SK-N-MC (cell line): ENCODE measurements at places on chromosomes 5 and 9.

- DNase-seq = no peak
Observed at GRCh38 chr5:160213537-160213936, 15.8 kb upstream of the FABP6 start.

- DNase-seq = no peak
Observed at GRCh38 chr5:139571966-139572365, 10.8 kb downstream of the UBE2D2 start.

DNA sequence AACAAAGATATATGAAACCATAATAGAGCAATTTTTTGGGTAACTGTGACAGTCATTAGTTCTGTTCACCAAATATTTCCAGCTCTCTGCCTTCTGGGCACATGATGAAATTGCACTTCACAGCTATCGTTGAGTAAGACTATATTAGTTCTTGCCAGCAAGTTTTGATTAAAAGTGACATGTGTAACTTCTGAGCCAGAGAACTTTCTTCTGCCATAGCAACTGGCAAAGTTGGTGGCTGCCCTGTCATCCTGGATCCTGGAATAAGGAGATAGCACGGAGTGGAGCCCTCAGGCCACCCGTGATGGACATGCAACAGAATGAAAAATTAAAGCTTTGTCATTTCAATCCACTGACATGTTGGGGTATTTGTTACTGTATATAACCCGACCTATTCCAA is 194.4 kb upstream of the VCAN start:
- DNase-seq = no peak

GRCh38 chr9:109307380-109308240 is 13.2 kb downstream of the EPB41L4B start:
- no peak for DNase-seq

GRCh38 chr5:168168978-168169698 is 122.3 kb upstream of the WWC1 start:
- no peak for DNase-seq

DNA sequence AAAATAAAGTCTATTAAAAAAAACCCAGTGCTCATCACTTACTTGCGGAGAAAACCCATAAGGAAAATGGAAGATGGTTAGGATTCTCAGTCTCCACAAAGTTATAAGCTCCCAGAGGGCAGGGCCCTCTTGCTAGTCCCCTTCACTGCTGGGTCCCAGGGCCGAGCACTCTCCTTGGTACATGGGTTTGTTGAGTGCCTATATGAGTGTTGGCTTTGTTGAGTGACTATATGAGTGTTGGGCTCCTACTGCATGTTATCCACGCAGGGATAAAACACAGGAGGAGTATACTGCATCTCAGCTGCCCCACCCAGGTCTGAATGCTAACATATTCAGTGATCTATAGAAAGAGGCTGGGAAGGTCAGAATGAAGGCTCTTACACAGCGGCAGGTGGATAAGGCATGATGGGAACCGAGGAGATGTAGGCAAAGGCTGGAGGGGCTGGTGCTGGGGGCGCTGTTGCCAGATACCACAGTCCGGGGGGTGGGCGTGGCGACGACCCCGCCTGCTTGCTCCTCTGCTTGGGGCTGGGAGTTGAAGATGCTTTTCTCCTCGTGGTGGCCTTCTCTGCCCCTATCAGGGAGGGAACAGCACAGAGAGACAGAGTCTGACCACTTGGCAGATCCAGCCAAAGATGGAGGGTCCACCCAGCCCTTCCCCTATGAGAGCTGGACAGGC is 11.6 kb downstream of the ORM2 start:
- no peak for DNase-seq

GRCh38 chr5:75006865-75007822 is 45.2 kb downstream of the GCNT4 start:
- no peak for DNase-seq

- no peak for DNase-seq
Observed at GRCh38 chr5:152305525-152305924, 99.6 kb downstream of the NMUR2 start.

DNA sequence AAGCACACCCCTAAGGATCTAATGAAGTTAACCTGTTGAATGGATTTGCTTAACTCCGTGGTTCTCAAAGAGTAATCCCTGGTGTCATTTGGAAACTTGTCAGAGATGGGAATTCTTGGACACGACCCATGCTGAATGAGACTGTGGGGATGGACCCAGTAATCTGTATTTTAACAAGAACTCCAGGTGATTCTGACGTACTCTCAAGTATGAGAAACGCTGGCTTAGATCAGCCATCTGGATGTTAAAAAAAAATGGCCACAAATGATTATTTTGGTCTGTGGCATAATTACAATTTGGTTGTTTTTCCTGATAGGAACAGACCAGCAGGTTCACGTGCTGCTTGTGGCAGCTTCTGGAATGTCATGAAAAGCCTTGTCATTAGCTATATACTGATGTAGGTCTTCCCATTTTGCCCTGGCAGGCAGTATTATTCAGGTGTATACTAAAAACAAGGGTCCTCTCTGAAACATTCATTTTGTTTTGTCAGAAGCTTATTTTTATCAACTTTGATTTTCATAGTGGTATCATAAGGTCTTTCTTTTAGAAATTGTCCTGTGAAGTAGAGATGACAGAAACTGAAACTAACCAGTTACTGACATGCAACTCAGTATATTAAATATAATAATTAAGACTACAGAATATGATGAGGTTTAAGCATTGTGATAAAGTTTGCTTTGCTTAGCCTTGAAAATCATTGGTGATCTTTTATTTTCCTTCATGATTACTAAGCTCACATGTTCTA is 15.4 kb downstream of the CPEB4 start:
- no peak for DNase-seq

DNA sequence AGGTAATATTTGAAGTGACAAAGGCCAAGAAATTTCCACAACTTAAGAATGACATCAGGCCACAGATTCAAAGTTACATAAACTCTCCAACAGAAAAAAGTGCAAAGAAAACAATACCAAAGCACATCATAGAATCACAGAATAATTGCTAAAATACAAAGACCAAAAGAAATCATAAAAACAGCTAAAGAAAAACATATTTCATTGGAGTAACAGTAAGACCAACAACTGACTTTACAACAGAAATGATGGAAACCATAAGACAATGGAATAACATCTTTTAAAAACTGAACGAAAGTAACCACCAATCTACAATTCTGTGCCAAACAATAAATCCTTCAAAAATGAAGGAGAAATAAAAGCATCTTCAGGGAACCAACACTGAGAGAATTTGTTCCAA is 38.3 kb downstream of the ZDHHC21 start:
- no peak for DNase-seq

GRCh38 chr9:79477241-79477840 is 94.4 kb upstream of the TLE4 start:
- no peak for DNase-seq

GRCh38 chr5:123450640-123451039 is 27.4 kb upstream of the CEP120 start:
- no peak for DNase-seq

- no peak for DNase-seq
Observed at GRCh38 chr9:134375430-134376385, 49.5 kb downstream of the RXRA start.

GRCh38 chr9:20319641-20320337 is 302.5 kb downstream of the MLLT3 start:
- no peak for DNase-seq

- DNase-seq = no peak
Observed at GRCh38 chr9:18921366-18922075, 111.5 kb downstream of the SAXO1 start.

DNA sequence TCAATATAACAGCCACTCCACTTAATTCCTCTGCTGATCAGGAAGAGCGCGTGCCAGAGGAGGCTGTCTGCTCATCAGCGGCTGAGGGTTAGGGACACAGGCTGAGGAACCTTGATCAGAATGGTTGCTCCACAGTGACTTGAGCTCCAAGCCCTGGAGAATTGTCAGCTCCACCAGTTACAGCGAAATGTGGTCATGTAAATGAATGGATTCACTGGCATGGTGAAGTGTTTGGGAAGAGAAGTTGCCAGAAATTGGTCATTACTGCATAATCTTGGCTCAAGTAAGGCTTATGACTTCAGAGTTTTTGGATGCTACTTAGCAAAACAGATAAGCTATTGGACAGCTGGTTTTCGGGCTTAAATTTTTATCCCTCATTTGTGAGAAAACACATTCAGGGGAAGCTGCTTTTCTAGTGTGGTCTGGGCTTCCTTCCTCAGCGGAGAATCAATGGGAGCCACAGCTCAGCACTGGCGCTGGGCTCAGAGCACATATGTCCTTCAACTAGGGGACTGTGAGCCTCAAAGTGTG is 65.0 kb downstream of the PRRT1B start:
- DNase-seq = no peak

DNA sequence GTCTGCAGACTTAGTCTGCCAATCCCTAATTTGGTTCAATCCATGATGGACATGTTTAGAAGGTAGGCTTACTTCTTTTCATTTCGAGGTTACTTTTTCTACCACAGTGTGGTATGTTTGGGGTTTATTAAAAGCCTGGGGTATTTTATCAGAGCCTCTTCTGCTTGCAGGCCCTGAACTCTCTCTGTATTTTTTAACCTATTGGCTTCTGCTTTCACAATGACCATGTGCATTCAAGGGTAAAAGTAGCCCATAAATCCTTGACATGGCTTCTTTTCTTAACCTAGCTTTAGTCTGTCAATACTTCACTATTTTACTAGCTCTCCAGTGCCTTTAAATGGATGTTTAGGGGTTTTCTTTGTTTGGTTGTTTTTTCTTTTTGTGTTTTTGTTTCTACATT is 286.6 kb downstream of the FER start:
- DNase-seq = no peak

DNA sequence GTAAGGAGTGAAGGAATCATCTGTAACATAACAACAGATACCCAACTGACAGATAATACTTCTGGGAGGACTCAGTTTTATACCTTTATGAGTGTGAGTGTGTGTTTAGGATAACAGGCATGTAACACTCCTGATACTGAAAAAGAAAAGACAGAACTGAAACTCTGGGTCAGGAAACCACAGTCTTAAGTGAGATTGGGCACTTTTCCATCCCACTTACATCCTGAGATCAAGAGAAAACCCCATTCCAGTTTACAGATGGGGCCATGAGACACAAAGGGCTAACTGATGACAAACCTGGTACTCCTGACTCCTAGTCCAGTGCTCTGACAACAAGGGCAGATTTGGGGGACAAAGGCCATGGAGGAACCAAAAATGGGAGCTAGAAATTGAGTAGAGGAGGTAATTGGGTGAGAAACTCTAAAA is 18.0 kb downstream of the IL5 start:
- DNase-seq = no peak

GRCh38 chr9:13071921-13072320 is 207.6 kb downstream of the MPDZ start:
- no peak for DNase-seq

DNA sequence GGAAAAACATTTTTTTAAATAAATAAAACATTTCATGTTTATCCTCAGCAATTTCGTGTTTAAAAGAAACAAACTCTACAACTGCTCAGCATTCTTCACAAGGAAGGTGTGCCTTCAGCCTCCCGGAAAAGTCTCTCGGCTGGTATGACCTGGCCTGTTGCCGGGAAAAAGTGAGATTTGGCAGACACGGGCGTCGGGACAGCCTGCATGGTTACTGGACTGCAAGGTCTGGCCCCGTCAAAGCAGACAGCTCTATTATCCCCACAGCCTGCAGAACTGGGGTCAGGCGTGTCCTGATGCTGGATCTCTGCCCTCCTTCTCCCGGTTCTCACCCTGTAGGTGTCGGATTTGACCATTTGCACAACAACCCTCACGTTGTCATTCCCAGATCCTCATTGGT is 120.3 kb upstream of the SPATA31C2 start:
- no peak for DNase-seq

DNA sequence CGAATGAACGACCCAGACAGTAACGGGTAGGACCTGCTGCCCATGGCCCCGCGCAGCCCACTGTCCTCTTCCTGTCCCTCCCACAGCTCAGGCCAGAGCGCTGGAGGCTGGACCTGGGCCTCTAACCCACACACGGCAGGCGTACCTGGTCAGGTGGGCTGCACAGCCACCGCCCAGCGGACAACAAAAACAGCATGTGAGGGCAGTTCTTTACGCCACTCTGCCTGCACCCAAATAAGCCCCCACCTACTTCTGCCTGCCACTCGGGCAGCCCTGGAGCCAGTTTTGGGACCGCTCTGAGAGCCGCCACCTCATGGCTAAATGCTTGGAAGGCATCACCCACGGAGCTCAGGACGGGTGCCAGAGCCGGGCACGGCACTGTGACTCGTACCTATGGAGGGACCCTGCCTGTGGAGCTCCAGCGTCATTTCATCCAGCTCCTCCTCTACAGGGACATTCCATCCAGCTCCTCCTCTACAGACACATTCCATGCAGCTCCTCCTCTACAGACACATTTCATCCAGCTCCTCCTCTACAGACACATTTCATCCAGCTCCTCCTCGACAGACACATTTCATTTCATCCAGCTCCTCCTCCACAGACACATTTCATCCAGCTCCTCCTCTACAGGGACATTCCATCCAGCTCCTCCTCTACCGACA is 18.9 kb downstream of the CLPTM1L start:
- DNase-seq = no peak

- no peak for DNase-seq
Observed at GRCh38 chr9:15543047-15543813, 9.6 kb upstream of the CCDC171 start.

DNA sequence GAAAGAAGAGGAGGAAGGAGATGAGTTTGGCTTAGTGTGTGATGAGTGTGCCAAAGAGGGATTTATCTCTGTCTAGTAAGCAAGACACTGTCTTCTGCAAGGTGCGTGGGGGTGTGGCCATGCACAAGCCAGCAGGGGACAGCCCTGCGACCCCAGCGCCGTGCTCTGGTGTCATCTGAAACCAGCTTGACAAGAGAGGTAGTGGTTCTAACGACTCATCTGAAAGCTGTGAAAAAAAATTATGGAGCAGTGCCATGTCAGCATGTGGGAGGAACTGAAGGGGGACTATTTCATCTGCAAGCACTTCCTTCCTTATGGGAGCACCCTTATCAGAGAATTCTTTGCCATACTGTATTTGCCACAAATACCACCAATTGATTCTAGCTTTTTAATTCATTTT is 398.6 kb downstream of the PSAT1 start:
- DNase-seq = no peak

DNA sequence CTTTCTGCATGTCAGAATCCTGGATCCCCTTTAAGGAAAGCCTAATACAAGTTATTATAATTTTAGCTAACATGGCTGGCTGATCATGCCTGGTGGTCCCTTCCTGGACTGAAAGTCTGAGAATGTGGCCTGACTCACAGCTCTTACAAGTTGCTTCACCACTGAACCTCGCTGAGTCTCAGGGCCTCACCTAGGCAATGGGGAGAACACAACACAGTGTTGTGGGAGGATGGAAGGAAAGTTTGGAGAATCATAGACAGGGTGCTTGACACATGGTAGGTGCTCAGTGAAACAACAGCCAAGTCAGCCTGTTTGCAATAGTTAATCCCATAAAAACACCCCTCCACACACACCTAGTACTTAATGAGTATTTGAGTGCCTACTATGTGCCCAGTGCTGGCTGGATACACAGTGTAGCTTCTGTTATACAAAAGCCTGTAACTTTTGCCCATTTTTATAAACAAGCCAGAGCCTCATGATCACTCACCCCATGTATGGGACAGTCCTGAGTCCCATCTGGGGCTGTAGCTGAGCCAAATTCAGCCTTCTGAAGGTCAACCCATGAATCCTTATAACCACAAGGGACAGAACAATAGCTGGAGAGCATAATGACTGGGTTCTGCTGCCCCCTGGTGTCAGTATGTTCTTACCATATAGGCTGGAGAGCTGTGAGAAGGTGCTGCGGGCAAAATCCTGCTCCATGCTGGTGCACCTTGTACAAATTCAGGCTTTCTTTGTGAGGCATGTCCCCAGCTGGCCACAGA is 3.9 kb downstream of the ACSL6 start:
- no peak for DNase-seq
